ENCODE measurements at places on chromosomes 5 and 9. TPM values are rescaled to one million over a fixed set of nuclear protein-coding genes. Genes with fewer than 3 reads are reported as not detected.

The PAPPA gene
- 12.5 TPM for total RNA-seq

The PAEP gene
- not detected for total RNA-seq

The HRCT1 gene
- 3.7 TPM for total RNA-seq

The SREK1IP1 gene
- total RNA-seq = 21.1 TPM

The TRAF1 gene
- 0.69 TPM for total RNA-seq

The IL9 gene
- not detected for total RNA-seq

The SOX30 gene
- 0.18 TPM for total RNA-seq

The SMU1 gene
- 21.5 TPM for total RNA-seq

The FAM193B gene
- total RNA-seq = 21.8 TPM

The MEF2C gene
- 4.4 TPM for total RNA-seq

The CD74 gene
- total RNA-seq = not detected

The KIF20A gene
- total RNA-seq = 80.8 TPM

The BTNL9 gene
- not detected for total RNA-seq

The PCDHGB6 gene
- 1.1 TPM for total RNA-seq

The FAM78A gene
- 0.33 TPM for total RNA-seq

The LHX3 gene
- total RNA-seq = not detected

The SPINK6 gene
- not detected for total RNA-seq

The SHC3 gene
- 1.1 TPM for total RNA-seq

The CARD9 gene
- 17.8 TPM for total RNA-seq

The NKD2 gene
- not detected for total RNA-seq

The ZNG1A gene
- total RNA-seq = 23.1 TPM

The WNT8A gene
- not detected for total RNA-seq

The BNC2 gene
- 18.5 TPM for total RNA-seq

The HAVCR1 gene
- total RNA-seq = not detected

The HTR4 gene
- total RNA-seq = not detected

The PLPP7 gene
- total RNA-seq = 9.2 TPM

The EFNA5 gene
- total RNA-seq = not detected

The BAAT gene
- total RNA-seq = not detected

The PCDHA9 gene
- total RNA-seq = not detected

The SAPCD2 gene
- 11.1 TPM for total RNA-seq

The SPATA31D4 gene
- total RNA-seq = not detected

The CDKN2B gene
- total RNA-seq = 13.8 TPM

The GGTA1 gene
- not detected for total RNA-seq

The PKD2L2 gene
- total RNA-seq = not detected

The INSL6 gene
- not detected for total RNA-seq

The TAF1L gene
- not detected for total RNA-seq

The SPATA31A3 gene
- not detected for total RNA-seq

The PCDHGA12 gene
- total RNA-seq = 8.3 TPM

The CBY3 gene
- total RNA-seq = not detected
